ENCODE measurements at places on chromosomes 5 and 9.

DNA sequence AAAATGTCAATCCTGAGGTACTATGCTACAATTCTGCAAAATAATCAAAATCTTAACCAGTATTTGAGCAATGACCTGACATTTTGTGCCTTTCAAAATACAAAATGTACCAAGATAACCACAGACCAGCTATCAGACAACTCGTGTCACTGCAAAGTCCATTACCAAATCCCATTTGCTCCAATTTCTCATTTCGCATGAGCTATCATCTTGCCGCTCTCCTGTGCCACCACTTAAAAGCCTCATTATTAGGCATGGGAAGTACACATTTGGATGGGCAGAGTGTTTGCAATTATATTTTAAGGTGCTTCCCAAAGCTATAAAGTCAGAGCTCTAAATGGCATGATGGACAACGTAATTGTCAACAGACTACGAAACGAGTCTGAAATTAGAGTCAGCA lies 205.2 kb downstream of the AGTPBP1 start:
- no peak for DNase-seq

GRCh38 chr9:119963258-119963797 lies 594.1 kb upstream of the BRINP1 start:
- DNase-seq = no peak

- no peak for DNase-seq
These were observed 41.3 kb upstream of the CDKN2AIPNL start for GRCh38 chr5:134453016-134453415.

GRCh38 chr9:81521892-81522291 lies 167.5 kb downstream of the TLE1 start:
- no peak for DNase-seq

DNA sequence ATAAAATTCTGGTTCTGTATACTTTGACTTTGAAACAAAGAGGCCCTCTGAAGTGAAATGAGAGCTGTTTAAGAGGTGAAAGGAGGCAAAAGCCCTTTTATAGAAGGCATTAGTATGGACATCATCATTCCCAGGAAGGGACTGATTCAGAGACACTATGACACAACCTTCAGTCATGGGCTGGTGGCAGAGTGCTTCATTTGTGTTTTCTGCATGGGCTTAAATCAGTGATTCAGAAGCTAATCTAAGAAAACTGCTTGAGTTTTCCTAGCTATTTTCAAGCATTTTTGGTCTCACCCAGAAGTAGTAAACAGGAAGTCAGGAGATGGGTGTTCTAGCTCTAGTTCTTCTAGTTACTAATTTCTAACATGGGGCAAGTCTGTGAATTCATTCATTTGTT lies 288.9 kb downstream of the TRPM3 start:
- no peak for DNase-seq

DNA sequence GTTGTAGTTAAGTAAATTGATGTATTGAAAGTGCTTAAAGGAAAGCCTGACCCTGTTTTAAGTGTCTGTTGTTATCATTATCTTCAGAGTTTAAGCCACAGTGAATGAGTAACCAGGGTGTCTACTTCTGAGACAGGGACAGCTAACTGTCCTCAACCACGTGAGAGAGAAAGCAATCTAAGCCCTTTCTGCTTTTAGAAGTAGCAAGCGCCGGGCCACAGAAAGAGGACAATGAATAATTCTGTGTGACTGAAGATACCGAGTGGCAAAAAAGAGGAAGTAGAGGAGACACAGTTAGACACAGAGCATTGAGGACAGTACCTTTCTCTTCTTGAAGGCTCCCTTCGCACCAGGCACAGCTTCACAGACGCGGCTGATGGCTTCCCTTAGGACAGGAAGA lies 86.3 kb downstream of the S1PR3 start:
- DNase-seq = no peak

Measured in eye (tissue), 1 donor.